CD8-positive, alpha-beta memory T cell (primary cell): ENCODE measurements at places on chromosomes 5 and 9. TPM values are rescaled to one million over a fixed set of nuclear protein-coding genes. Genes with fewer than 3 reads are reported as not detected.

- H3K36me3 ChIP-seq: no peaks in the 10 kb centered on the region
- H3K27me3 ChIP-seq: no peaks in the 10 kb centered on the region
- H3K4me3 ChIP-seq: no peak overlapping the region
- no peaks in the 10 kb centered on the region for H3K4me1 ChIP-seq
- no peak for DNase-seq
Observed at GRCh38 chr5:16992444-16992843, 56.4 kb upstream of the MYO10 start.

- H3K36me3 ChIP-seq: peaks cover 43% of the 10 kb centered on the region
- H3K4me1 ChIP-seq: peaks cover 8% of the 10 kb centered on the region
- H3K27me3 ChIP-seq: no peaks in the 10 kb centered on the region
- no peak for DNase-seq
- H3K27ac ChIP-seq: no peak overlapping the region
Observed at GRCh38 chr5:14686517-14686916, 22.0 kb downstream of the OTULIN start.

GRCh38 chr5:73625944-73626811, at the start of gene ARHGEF28:
Gene ARHGEF28 (plus strand): TSS chr5:73626196. CDS start chr5:73684852, 58,656 bp downstream.
- no peaks in the 10 kb centered on the region for H3K36me3 ChIP-seq
- peaks cover 7% of the 10 kb centered on the region for H3K27me3 ChIP-seq
- no peak within 1 kb of the TSS for H3K27ac ChIP-seq
- H3K4me1 ChIP-seq: no peaks in the 10 kb centered on the region
- peak; percentile 30 for DNase-seq

- no peak for DNase-seq
- H3K4me3 ChIP-seq: no peak overlapping the region
- no peak overlapping the region for H3K27ac ChIP-seq
- H3K36me3 ChIP-seq: no peaks in the 10 kb centered on the region
- no peaks in the 10 kb centered on the region for H3K27me3 ChIP-seq
Observed at GRCh38 chr5:151602806-151603205, 11.7 kb upstream of the FAT2 start.

- no peaks in the 10 kb centered on the region for H3K36me3 ChIP-seq
- DNase-seq: no peak
- no peak overlapping the region for H3K4me3 ChIP-seq
- H3K27me3 ChIP-seq: no peaks in the 10 kb centered on the region
- H3K27ac ChIP-seq: no peak overlapping the region
- H3K4me1 ChIP-seq: no peaks in the 10 kb centered on the region
Observed at GRCh38 chr5:139137697-139138096, 60.5 kb downstream of the SIL1 start.

Gene DOLPP1
- total RNA-seq: 27.8 TPM
